ENCODE measurements at places on chromosomes 3 and 15. TPM values are rescaled to one million over a fixed set of nuclear protein-coding genes. Genes with fewer than 3 reads are reported as not detected.
A peak's percentile ranks its signal among the peaks of the same experiment; 100 is the strongest.

The COL6A6 gene
- 0.07 TPM for total RNA-seq

The SV2B gene
- 0.76 TPM for total RNA-seq

The RARRES1 gene
- not detected for total RNA-seq

The CLRN1 gene
- total RNA-seq: 0.93 TPM

DNA sequence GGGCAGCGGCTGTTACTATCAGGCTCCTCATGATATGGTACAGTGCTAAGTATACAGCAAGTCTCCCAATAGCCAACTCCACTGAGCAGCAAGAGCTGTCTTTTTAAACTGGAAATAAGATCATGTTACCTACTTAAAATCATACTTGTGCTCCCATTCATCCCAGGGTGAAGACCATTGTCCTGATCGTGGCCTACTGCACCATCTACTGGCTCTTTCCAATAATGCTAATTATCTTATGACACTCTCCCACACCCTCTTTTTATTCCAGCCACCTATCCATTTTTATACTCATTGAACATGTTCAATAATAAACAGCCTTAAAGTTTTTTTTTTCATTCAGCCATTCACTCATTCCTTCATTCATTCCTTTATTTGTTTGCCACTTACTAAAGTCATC lies 117.7 kb downstream of the GBE1 start:
- no peaks in the 10 kb centered on the region for H3K27me3 ChIP-seq
- peak; percentile 53 for DNase-seq
- H3K36me3 ChIP-seq: no peaks in the 10 kb centered on the region
- H3K27ac ChIP-seq: no peak overlapping the region

- H3K27ac ChIP-seq: no peak overlapping the region
- H3K36me3 ChIP-seq: no peaks in the 10 kb centered on the region
- DNase-seq: no peak
- no peaks in the 10 kb centered on the region for H3K27me3 ChIP-seq
- H3K4me1 ChIP-seq: peaks cover 28% of the 10 kb centered on the region
Observed at GRCh38 chr3:141367038-141367730, 1.1 kb upstream of the ZBTB38 start.

DNA sequence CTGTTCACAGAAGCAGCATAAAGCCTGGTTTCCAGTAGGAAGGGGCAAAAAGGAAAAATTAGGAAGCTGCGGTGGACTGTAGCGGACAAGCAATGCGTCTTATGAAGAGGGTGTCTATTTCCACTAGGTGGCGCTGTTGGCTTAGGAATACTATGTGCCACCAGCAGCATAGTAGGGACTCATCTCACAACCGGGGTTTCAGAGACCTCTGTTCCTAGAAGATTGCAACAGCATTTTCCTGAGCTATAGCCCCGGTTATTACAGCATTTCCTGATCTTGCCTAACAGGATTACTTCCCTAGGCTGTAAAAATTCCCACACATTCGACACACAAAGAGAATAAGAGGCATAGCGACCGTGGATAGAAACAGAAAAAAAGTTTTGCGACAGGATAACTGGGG lies 683.0 kb downstream of the TBL1XR1 start:
- peak; percentile 97 for DNase-seq
- H3K27ac ChIP-seq: no peak overlapping the region
- peaks cover 14% of the 10 kb centered on the region for H3K36me3 ChIP-seq
- no peaks in the 10 kb centered on the region for H3K27me3 ChIP-seq
- H3K4me1 ChIP-seq: no peaks in the 10 kb centered on the region
- no peak overlapping the region for H3K4me3 ChIP-seq

- peaks cover 25% of the 10 kb centered on the region for H3K4me1 ChIP-seq
- H3K36me3 ChIP-seq: no peaks in the 10 kb centered on the region
- H3K27me3 ChIP-seq: no peaks in the 10 kb centered on the region
- no peak overlapping the region for H3K4me3 ChIP-seq
- no peak overlapping the region for H3K27ac ChIP-seq
- DNase-seq: no peak
Observed at GRCh38 chr15:40875991-40876730, 2.1 kb upstream of the RHOV start.

GRCh38 chr15:28014623-28015200 lies 84.4 kb downstream of the OCA2 start:
- no peaks in the 10 kb centered on the region for H3K4me1 ChIP-seq
- H3K4me3 ChIP-seq: no peak overlapping the region
- H3K27me3 ChIP-seq: no peaks in the 10 kb centered on the region

DNA sequence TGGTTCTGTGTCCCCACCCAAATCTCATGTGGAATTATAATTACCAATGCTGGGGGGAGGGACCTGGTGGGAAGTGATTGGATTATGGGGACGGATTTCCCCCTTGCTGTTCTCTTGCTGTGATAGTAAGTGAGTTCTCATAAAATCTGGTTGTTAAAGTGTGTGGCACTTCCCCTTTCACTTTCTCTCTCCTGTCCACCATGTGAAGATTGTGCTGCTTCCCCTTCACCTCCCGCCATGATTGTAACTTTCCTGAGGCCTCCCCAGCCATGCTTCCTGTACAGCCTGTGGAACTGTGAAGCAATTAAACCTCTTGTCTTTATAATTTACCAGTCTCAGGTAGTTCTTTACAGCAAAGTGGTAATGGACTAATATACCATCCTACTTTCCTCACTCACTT lies 289.6 kb downstream of the EFHB start:
- H3K36me3 ChIP-seq: no peaks in the 10 kb centered on the region
- no peak overlapping the region for H3K27ac ChIP-seq
- H3K4me1 ChIP-seq: no peaks in the 10 kb centered on the region
- no peaks in the 10 kb centered on the region for H3K27me3 ChIP-seq
- DNase-seq: no peak

GRCh38 chr15:41331281-41331680 lies 1.1 kb downstream of the OIP5 start:
- peaks cover 17% of the 10 kb centered on the region for H3K4me1 ChIP-seq
- no peaks in the 10 kb centered on the region for H3K27me3 ChIP-seq
- H3K4me3 ChIP-seq: peak overlapping the region; percentile 75
- no peak for DNase-seq
- H3K27ac ChIP-seq: no peak overlapping the region

GRCh38 chr3:166123576-166123975 lies 286.4 kb upstream of the BCHE start:
- no peak overlapping the region for H3K27ac ChIP-seq
- no peaks in the 10 kb centered on the region for H3K4me1 ChIP-seq
- DNase-seq: peak; percentile 11
- H3K4me3 ChIP-seq: no peak overlapping the region
- H3K36me3 ChIP-seq: no peaks in the 10 kb centered on the region

DNA sequence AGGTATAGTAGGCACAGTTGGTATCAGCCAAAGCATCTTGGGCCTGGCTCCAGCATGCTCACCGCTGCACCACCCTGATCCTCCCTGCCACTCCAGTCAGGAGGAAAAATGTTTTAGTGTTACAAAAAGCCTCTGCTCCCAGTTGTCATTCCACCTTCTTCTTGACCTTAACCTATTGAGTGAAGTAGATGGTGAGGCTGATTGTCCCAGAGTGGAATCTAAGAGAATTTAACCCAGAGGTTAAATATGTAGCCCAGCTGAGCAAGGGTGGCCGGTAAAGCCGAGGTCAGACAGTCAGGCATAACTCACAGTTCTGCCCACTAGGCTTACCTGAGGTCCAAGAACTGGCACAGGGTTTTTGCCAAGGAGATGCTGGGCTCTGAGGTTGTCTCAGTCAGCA lies 30.7 kb upstream of the TNIK start:
- no peaks in the 10 kb centered on the region for H3K27me3 ChIP-seq
- H3K4me3 ChIP-seq: no peak overlapping the region
- H3K4me1 ChIP-seq: no peaks in the 10 kb centered on the region
- H3K36me3 ChIP-seq: no peaks in the 10 kb centered on the region

GRCh38 chr15:96337365-96338023 lies 7.0 kb downstream of the NR2F2 start:
- peaks cover 96% of the 10 kb centered on the region for H3K27me3 ChIP-seq
- H3K27ac ChIP-seq: no peak overlapping the region
- peak overlapping the region; percentile 37 for H3K4me3 ChIP-seq
- H3K4me1 ChIP-seq: peaks cover 82% of the 10 kb centered on the region

GRCh38 chr3:152519376-152519775 lies 250.6 kb downstream of the MBNL1 start:
- H3K36me3 ChIP-seq: no peaks in the 10 kb centered on the region
- no peak for DNase-seq
- no peak overlapping the region for H3K4me3 ChIP-seq
- no peaks in the 10 kb centered on the region for H3K27me3 ChIP-seq
- no peak overlapping the region for H3K27ac ChIP-seq

DNA sequence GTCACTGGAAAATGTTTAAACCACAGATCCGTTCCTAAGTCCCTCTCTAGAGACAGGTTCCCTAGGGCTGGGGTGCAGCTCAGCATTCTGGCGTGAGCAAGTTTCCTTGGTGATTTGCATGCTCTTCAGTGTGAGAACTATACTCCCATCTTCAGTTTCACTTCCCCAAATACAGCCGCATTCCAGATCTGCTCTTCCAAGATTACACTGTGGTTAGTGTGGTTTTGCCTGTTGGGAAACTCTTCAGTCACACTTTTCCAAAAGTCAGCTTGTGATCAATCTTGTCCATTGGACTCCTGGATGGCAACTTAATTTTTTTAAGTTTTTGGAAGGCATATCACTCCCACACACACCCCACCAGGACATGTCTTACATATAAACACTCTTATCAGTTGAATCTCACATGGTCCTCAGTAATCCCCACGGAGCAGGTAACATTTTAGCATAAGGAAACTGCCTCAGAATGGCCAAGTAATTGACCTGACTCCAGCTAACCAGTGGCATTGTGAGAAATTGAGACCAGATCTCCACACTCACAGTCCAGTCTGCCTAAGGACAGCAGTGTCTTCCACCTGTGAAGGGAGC lies 33.5 kb upstream of the PTPN23 start:
- peak; percentile 22 for DNase-seq
- no peaks in the 10 kb centered on the region for H3K27me3 ChIP-seq
- H3K27ac ChIP-seq: no peak overlapping the region
- no peaks in the 10 kb centered on the region for H3K4me1 ChIP-seq

- H3K36me3 ChIP-seq: no peaks in the 10 kb centered on the region
- peak; percentile 26 for DNase-seq
- H3K4me3 ChIP-seq: no peak overlapping the region
- no peaks in the 10 kb centered on the region for H3K4me1 ChIP-seq
- H3K27ac ChIP-seq: no peak overlapping the region
Observed at GRCh38 chr15:58506783-58507668, 75.2 kb downstream of the LIPC start.

DNA sequence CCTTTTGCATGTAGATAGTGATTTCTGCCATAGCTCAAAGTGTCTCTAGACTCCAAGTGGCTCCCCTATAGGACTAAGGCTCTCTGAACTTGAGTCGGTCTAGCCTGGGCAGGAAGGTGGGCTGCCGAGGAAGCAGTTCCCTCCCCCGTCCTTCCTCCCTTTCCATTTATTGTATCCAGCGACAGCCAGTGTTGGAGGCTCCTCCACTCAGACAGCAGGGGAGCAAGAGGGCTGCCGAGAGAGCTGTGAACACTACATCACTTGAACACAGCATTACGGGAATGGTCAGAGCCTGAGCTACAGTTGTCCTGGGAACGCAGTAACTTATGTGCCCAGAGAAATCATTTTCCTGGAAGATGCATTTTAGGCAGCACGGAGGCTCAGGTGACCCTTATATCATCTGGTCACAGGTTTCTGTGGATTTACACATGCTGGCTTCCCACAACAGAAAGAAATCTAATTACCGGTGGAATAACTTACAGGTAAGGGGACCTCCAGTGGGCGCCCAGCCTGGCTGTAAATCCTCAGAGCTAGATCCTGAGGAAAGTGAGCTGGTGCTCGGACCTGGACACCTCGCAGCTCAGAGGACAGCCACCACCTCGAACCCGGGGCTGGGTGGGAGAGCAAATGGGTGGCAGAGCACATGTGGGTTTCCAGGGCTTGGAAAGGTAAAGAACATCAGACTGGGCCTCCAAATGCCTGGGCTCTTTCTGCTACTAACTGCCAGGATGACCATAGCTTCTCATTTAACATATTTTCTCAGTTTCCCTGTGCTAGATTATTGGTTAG lies 197.1 kb downstream of the UACA start:
- no peak overlapping the region for H3K27ac ChIP-seq
- H3K4me1 ChIP-seq: no peaks in the 10 kb centered on the region
- no peak overlapping the region for H3K4me3 ChIP-seq
- peak; percentile 68 for DNase-seq

DNA sequence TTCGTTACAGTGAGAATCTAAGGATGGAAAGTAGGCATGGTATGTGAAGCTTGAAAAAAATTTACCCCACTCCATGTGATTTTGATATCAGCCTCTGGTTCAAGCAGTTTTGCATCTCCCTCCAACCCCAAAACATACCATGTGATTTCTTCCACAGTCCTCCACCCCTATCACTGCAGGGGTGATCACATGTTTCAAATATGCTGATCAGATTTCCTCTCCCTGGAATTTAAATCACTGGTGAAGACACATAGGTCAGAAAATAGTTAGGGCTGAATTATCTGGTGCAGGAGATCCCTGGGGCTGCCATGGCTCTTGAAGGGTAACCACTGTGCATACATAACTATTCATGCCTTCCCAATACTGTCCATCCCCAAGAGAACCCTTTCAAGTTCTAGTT lies 119.7 kb upstream of the THRB start:
- DNase-seq: no peak
- H3K27me3 ChIP-seq: no peaks in the 10 kb centered on the region
- no peak overlapping the region for H3K27ac ChIP-seq
- no peaks in the 10 kb centered on the region for H3K36me3 ChIP-seq
- no peaks in the 10 kb centered on the region for H3K4me1 ChIP-seq

DNA sequence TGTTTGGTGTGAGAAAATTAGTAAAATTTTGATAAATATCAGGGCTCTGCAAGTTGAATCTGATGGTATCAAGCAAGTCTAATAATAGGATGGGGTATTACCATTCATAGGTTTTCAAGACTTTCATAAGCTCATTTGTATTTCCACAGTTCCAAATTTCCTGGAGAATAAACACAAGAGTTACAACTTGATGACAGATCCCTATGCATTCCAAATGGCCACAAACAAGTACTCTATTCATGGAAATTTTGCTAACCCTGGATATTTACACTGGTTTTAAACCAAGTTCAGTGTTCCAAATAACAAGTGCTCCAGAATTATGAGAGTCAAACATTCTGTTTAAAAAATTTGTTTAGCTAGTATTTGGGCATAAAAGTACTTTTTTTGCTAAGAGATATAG lies 75.0 kb upstream of the CNTN6 start:
- no peaks in the 10 kb centered on the region for H3K36me3 ChIP-seq
- H3K27me3 ChIP-seq: no peaks in the 10 kb centered on the region
- no peaks in the 10 kb centered on the region for H3K4me1 ChIP-seq
- H3K4me3 ChIP-seq: no peak overlapping the region

DNA sequence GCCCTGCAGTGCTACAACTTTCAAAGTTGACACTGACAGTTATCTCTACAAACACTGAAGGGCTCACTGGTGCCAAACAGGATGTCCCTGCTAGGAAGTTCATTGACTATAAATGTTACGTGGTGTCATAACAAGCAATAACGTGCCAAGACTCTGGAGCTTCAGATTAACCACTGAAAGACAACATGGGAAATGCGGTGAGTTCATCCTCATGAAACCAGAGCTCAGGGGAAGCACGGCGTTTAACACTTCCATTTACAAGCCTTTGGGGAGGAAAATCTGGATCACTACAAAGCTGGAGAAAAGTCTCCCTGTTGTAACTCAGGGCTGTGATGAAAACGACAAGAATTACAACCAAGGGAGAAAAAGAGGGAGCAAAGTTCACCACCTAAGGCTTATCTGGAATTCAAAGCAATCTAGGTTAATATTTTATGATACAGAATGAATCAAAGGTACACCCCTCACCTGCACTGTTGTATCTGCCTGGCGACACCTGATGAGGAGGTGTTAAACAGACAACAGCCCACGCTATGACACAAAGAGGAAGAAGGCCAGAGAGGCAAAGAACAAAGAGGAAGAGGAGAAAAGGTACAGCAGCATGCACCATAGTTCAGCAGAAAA lies 27.0 kb downstream of the SHQ1 start:
- H3K4me3 ChIP-seq: no peak overlapping the region
- no peaks in the 10 kb centered on the region for H3K36me3 ChIP-seq
- DNase-seq: no peak
- no peaks in the 10 kb centered on the region for H3K27me3 ChIP-seq
- H3K27ac ChIP-seq: no peak overlapping the region
